AG08395 (cell line): ENCODE measurements at places on chromosomes 13 and 19.

DNA sequence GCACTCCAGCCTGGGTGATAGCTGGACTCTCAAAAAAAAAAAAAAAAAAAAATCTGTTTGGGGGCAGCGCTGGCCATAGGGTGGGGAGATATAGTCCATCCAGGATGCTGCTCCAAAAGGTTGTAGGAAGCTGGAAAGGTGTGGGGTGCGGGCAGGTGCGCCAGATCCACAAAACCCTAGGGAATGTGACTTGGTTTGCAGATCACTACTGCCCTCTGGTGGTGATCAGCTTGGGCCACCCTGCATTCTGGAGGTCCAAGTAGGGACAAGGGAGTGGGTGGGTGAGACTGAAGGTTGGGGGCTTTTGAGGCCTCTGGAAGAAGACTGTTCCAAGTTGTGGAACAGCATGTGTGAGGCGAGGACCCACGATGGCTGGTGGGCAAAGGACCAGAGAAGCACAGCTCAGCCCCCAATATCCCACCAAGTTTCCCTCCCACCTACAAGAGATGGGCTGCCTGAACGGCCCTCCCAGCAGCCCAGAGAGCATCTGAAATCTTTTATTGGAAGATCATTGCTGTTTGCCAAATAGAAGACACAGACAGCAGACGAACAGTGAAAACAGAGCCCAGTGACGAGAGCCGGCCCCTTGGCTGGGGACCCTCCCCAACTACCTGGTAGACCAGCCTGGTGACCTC lies 10.4 kb upstream of the TYK2 start:
- peak; percentile 78 for DNase-seq

DNA sequence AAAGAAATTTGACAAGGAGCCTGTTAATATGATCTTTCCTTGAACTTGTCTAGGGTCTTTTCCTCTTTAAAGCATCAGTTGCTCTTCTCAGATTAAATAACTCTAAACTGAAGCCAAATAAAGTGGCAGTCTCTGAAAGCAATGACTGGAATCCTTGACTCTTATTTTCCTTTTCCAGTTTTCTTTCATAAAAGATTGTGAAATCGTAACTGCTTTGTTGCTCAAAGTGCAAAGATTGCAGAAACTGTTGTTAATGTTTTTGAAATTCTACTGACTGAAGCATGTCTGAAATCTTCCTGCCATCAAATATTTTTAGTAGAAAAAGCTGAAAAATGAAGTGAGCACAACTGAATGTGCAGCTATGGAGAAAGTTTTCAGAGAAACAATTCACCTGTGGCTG lies 1.9 kb downstream of the NHLRC3 start:
- no peak for DNase-seq

DNA sequence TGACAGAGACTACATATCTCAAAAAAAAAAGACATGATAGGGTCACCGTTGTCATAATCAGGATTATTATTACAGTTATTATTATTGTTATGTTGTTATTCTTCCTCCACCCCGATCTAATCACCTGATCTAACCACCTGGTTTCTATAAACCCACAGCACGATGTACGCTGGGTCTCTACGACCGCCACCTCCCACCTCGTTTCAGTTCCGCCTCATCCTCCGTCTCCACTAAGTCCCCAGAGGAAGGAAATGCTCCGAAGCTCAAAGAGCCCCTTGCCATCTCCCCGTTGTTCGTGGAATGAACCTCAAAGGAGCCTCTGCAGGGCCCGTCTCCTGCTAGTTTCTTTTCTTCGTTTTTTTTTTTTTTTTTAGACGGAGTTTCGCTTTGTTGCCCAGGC lies 15.9 kb upstream of the MEIS3 start:
- no peak for DNase-seq

GRCh38 chr13:53198736-53199135 lies 170.1 kb downstream of the OLFM4 start:
- no peak for DNase-seq

- DNase-seq, result peak; percentile 48
Measured at GRCh38 chr19:8334458-8335342, 8.4 kb downstream of the KANK3 start.

DNA sequence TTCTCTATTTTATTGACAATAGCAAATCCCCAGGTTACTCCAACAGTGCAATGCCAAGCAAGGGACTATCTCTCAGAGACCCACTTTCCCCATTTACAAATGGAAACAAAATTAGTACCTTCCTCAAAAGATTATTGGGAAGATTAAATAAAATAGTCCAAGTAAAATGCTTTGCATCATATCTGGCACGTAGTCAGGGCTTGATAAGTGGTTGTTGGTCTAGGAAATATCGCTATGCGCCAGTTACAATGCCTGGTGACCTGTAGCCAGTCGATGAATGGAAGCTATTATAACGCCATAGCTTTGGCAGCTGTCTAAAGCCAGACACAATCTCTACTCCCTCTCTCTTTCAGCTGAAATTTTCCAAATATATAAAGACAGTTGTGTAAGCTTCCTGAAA lies 220.3 kb downstream of the RAP2A start:
- DNase-seq, result no peak

- peak; percentile 73 for DNase-seq
Measured at GRCh38 chr13:111204438-111205177, 89.5 kb downstream of the ARHGEF7 start.

DNA sequence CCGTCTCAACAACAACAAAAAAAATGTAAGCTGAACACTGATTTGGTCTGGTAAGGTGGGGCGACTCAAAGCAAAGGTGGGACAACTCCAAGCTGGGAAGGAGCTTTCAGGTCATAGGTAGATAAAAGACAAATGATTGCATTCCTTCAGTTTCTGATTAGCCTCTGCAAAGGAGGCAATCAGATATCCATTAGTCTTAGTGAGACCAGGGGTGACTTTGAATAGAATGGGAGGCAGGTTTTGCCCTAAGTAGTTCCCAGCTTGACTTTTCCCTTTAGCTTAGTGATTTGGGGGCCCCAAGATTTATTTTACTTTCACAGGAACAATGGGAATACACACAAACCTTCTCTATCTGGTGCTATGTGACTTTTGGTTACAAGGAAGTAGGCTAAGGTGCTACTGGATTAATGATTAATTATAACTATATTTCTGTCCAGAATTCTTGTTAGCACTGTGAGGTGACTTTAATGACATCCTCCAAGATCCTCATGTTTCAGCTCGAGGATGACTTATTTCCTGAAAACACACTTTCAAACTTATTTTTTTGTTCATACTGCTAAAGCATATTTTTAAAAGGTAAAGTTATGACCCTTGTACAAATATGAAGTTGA lies 10.6 kb upstream of the MTRF1 start:
- DNase-seq, result no peak

GRCh38 chr19:46351241-46352041 lies 4.6 kb downstream of the PPP5C start:
- peak; percentile 61 for DNase-seq

GRCh38 chr13:24745861-24746617 lies 17.9 kb upstream of the RNF17 start:
- no peak for DNase-seq

DNA sequence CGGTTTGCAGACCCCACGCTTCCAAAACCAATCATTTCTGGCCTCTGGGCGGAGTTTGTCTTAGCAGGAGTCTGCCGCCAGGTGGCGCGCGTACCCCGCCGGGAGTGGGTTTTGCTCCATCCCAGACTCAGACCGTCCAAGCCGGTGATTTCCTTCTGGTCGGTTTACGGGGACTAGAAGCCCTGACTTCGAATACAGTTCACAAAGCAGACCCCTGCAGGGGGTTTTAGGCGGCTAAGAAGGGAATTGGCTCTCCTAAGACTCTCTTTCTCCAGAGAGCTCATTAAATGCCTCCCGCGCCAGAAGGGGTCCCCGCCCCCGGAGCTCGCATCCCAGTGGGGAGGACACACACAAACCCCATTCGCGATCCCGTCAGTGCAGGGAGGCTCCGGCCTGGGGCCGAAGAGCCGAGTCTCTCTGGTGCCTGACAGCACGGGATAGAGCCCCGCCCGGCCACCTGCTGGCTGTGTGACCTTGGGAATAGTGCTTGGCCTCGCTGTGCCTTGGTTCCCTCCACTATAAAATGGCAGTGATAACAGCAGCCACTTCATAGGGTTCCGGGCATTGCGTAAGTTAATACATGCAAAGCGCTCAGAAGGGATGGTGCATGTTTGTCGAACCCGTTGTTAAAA lies 8.6 kb upstream of the NUP62 start:
- DNase-seq, result peak; percentile 81

- no peak for DNase-seq
Measured at GRCh38 chr19:14550201-14550754, 20.9 kb downstream of the TECR start.

GRCh38 chr13:29254626-29255370 lies 340.7 kb downstream of the SLC7A1 start:
- no peak for DNase-seq

GRCh38 chr13:74325106-74325505 lies 190.9 kb upstream of the KLF12 start:
- DNase-seq, result peak; percentile 34

GRCh38 chr19:6861683-6862286 lies 25.6 kb upstream of the ADGRE1 start:
- DNase-seq, result no peak

DNA sequence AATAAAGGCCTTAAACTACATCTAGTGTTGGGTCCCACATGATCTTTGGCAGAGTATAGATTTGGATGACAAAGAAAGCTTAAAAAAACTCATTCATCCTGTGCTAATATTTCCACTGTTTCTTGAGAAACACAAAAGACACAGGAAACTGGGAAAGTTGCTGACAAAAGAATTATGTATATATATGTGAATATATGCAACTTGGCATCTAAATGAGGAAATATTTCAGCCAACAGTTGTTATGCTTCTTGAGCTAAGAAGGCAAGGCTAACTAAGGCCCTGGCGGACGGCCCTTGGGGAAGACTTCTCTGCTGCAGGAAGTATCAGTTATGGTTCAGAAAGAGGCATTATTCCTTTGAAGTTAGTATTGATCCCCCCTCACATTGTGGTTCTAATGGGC lies 491.8 kb downstream of the DIAPH3 start:
- DNase-seq, result no peak

GRCh38 chr13:85312071-85312470 lies 487.1 kb downstream of the SLITRK6 start:
- no peak for DNase-seq

GRCh38 chr19:46928951-46929350 lies 68.2 kb downstream of the ARHGAP35 start:
- no peak for DNase-seq

- no peak for DNase-seq
Measured at GRCh38 chr13:46554951-46555350, 2.0 kb downstream of the LRCH1 start.
